ENCODE measurements at places on chromosomes 13 and 19. TPM values are rescaled to one million over a fixed set of nuclear protein-coding genes. Genes with fewer than 3 reads are reported as not detected.

The CEACAM4 gene
- not detected for total RNA-seq

The VSTM1 gene
- not detected for total RNA-seq

The TEKTIP1 gene
- total RNA-seq: 2.2 TPM

The COX7A1 gene
- not detected for total RNA-seq

The LRRC8E gene
- total RNA-seq: not detected

The PSG3 gene
- total RNA-seq: not detected

The CEACAM7 gene
- not detected for total RNA-seq

The ZNF440 gene
- 6.3 TPM for total RNA-seq

The SMIM44 gene
- not detected for total RNA-seq

The MBD3L3 gene
- not detected for total RNA-seq

The COX6B2 gene
- total RNA-seq: not detected

The CRTC1 gene
- 5.1 TPM for total RNA-seq

The F2RL3 gene
- total RNA-seq: not detected

The TUBB4A gene
- total RNA-seq: 7.3 TPM

The ETV2 gene
- total RNA-seq: 2.3 TPM

The GPR18 gene
- total RNA-seq: 16.9 TPM

The ZNF428 gene
- 19.7 TPM for total RNA-seq

The KCNK6 gene
- 6.9 TPM for total RNA-seq

The ELSPBP1 gene
- not detected for total RNA-seq

The MAB21L1 gene
- total RNA-seq: not detected

The BST2 gene
- 92.6 TPM for total RNA-seq

The ZNF112 gene
- 0.62 TPM for total RNA-seq

The NRTN gene
- 0.21 TPM for total RNA-seq

The WASF3 gene
- 0.37 TPM for total RNA-seq

The FGF22 gene
- total RNA-seq: not detected

The MCEMP1 gene
- total RNA-seq: not detected

The PDX1 gene
- not detected for total RNA-seq

The ZNF665 gene
- total RNA-seq: 6.6 TPM

The RFPL4AL1 gene
- total RNA-seq: not detected

The SAE1 gene
- 149 TPM for total RNA-seq

The KLK4 gene
- total RNA-seq: not detected

The PIH1D1 gene
- 141 TPM for total RNA-seq

The MYH14 gene
- not detected for total RNA-seq

The TPTE2 gene
- not detected for total RNA-seq

The FCER2 gene
- total RNA-seq: 1.5 TPM

The CACNG6 gene
- total RNA-seq: not detected

The P2RY11 gene
- 57.8 TPM for total RNA-seq

The ZNF790 gene
- 9.0 TPM for total RNA-seq

The PSG1 gene
- not detected for total RNA-seq

The KIRREL2 gene
- 2.3 TPM for total RNA-seq

The SULT2A1 gene
- total RNA-seq: not detected

The CFAP97D2 gene
- total RNA-seq: not detected

The KIR2DL1 gene
- total RNA-seq: not detected

The PAF1 gene
- 43.6 TPM for total RNA-seq

The CYP4F2 gene
- not detected for total RNA-seq

The KRTDAP gene
- not detected for total RNA-seq

The FXYD1 gene
- total RNA-seq: 1.1 TPM
